T-helper 9 cell (primary cell): ENCODE measurements at places on chromosomes 5 and 9.

GRCh38 chr9:132587592-132587955 lies 5.2 kb downstream of the BARHL1 start:
- DNase-seq, result no peak

DNA sequence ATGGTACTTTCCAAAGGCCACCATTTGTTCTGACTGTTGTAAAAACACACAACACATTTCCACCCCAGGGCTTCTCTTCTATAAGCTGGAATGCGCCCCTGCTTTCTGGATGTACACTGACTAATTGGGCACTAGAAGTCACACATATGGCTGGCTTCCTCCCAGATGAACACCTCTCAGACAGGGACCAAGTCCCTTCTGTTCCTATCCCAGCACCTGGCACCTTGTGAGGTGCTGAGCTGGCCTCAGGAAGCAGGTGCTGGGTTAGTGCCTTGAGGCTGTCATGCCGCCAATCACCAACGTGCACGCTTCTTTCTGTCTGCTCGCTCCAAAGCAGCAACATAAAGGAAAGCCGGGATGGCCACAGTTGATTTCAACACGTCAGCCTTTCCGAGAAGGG lies 93.2 kb downstream of the FSTL4 start:
- DNase-seq, result no peak

GRCh38 chr5:180118391-180118791 lies 46.8 kb upstream of the RNF130 start:
- DNase-seq, result no peak

- no peak for DNase-seq
Measured at GRCh38 chr9:134768709-134769351, 111.8 kb upstream of the FCN2 start.

GRCh38 chr9:129702589-129703520 lies 37.4 kb downstream of the PRRX2 start:
- no peak for DNase-seq

GRCh38 chr9:77575785-77576184 lies 72.3 kb downstream of the GNA14 start:
- DNase-seq, result no peak

- no peak for DNase-seq
Measured at GRCh38 chr9:98410185-98410697, 154.8 kb upstream of the TBC1D2 start.

DNA sequence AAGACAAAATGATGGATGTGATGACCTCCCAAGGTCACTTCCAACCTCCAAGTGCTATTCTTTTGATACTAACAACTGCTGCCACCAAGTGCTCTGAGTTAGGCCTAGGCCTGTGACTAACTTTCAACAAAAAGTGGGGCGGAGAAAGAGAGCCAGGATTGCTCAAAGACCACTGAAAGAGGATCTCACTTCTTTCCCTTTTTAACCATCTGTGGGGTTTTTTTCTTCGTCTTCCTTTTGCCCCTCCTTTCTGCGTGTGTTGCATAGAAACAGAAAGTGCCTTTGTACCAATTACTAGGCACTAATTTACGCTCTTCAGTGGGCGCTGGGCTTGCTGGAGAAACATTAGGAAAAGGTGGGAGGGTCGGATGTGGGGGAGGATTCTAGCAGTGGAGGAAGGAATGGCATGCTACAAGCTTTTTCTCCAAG lies 8.0 kb downstream of the KLF9 start:
- DNase-seq, result no peak
